ENCODE measurements at places on chromosomes 7 and 10.

DNA sequence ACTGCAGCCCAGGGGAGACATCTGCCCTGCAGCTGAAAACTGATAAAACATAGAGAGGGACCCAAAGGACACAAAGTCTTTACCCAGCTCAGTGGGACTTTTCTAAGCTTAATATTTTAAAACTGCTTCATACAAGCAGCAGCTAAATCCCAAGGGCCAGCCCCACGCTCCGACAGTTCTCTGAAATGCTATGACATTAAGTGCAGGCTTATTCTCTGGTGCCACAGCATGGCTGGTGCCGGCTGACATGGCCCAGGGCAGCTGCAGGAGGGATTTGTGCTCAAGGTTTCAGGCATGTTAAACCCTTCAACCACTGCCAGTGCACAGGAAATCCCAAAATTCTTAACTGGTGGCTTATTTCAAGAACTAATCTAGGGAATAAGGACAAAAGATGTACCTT lies 170.9 kb downstream of the PARD3 start:
- DNase-seq: no peak

GRCh38 chr10:54441275-54441674 lies 359.8 kb downstream of the PCDH15 start:
- no peak for DNase-seq

GRCh38 chr7:132950725-132951124 lies 131.2 kb downstream of the CHCHD3 start:
- DNase-seq: no peak

DNA sequence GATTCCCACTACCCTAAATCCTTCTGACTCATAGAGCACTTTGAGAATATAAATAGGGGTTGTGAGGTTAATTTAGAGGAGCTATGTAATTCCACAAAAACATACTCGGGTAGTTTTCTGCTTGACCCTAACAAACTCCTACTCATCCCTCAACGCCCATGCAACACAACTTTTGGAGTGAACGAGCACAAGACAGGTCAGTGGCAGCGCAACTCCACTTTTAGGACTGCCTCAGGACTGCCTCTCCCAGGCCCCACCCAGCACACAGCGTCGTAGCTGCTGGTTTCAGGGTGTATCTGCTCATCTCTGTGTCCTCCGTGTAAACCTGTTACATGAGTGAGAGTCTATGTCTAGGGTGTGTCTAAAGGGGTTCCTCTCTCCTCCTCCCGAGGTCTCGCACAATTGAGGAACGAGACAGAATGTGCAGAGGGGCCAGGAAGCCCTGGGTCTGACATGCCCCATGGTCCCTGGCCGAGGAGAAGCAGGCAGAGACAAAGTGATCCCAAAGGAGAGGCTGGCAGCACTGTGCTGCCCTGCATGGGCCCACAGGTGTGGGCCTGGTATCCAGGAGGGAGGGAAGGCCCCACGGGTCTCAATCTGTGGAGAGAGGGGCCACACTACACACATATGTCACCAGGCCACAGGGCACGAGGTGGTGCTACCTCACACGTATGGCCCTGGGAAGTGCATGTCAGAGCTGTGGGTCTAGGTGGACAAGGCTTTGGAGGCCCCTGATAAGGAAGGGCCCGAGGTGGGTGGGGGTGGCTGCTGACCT lies 45.5 kb downstream of the CAMK2B start:
- DNase-seq: no peak

DNA sequence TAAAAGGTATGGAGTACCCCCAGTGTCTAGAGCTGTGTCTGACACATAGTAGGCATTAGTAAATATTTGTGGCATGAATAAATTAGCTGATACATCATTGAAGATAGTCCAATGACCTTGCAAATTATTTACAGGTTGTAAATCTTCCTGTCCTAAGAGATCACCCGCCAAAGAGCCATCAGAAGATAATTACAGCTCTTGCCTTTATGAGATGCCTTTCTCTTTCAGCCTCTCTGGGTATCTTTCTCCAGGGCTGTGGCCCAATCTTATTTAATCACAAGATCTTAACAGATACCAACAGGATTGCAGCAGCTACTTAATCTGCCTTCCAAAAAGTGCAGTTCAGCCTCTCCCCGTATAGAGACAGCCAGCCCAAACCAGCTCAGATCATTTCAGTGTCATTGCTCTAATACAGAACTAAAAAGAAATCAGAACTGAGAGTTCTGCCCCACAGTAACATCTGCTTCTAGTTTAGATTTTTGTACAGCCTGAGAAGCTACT lies 41.5 kb downstream of the MYOF start:
- DNase-seq: no peak

- DNase-seq: no peak
Measured at GRCh38 chr10:36251068-36251467, 609.0 kb upstream of the FZD8 start.

DNA sequence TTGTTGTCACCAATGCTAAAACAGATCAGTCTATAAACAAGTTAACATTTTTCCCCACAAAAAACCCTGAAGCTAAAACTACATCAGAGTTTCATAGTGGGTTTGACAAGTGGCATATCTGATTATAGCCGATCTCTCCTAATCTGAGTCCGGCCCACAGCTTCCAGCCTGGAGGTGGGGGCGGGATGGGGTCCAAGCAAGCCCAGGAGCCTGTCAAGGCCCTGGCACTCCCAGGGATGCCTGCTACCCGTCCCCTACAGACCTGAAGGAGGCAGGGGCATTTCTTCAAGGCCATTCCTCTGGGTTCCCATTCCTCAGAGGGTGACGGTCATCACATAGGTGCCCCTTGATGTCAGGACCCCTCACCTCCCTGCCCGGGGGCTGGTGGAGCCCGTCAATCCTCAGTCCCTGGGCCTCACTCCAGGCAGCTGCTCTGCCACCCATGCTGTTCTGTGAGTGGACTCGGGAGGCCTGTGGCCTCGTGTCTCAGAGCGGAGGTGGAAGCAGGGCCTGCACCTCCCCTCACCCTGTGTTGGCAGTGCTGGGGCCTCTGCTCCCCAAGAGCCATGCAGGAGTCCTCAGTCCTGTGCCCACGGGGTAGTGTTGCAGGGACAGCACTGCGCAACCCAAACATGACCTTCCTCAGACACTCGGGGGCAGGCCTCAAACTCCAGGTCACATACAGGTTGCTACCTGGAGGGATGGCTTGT lies 8.8 kb downstream of the DPYSL4 start:
- DNase-seq: no peak

- DNase-seq: no peak
Measured at GRCh38 chr10:123425680-123426079, 240.5 kb upstream of the GPR26 start.

- DNase-seq: no peak
Measured at GRCh38 chr7:140972876-140973829, 41.6 kb downstream of the MRPS33 start.

DNA sequence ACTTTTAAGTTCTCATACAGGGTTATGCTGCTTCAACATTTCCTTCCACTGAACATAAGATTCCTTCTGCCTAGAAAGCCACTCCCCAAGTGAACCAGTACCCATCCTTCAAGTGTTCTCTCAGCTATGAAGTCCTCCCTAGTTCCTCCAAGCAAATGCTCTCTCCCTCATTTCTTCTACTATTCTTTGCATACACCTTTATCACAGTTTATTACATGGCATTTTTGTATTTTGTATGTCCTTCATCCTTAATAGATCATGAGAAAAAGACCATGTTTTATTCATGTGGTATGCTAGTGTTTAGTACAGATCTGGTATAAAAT lies 1.9 kb downstream of the SYPL1 start:
- peak; percentile 27 for DNase-seq

DNA sequence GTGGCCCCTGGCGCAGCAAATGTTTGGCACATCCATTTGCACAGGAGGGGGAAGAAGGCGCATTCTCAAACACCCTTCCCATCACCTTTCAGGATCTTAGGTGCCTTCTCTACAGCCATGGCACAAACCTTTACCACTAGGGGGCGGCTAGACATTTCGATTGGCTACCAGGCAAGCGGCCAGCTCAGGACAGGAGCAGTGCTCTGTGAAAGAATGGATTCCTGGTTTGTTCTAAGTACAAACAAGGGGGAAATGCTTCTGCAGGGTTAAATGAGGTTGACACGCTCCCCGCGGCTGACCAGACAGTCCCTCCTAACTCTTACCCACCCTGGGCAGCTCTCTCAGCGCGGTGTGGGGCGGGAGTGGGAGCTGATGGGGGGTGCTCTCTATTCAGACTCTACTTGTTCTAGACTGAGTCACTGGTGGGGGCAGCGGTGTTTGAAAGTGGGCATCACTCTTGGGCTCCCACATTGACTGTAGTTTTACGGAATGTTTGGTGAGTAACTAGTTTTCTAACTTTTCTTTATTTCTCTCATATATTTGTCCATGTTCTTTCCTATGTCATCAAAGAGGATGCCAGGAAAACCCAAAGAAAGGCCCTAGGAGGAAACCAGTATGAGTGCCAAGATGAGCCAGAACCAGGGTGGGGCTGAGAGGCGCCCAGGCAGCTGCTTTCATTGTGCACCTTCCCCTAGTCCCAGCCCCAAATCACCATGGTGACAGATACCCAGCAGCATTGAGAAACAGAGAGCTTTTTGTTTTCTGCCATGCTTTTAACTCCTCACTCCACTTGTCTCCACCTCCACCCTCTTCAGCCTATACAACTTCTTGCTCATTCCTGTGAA lies 61.4 kb upstream of the GPR158 start:
- DNase-seq: peak; percentile 35

- no peak for DNase-seq
Measured at GRCh38 chr7:112929421-112929820, 139.2 kb upstream of the TMEM168 start.

GRCh38 chr10:29703271-29703670 lies 68.5 kb upstream of the SVIL start:
- no peak for DNase-seq

- no peak for DNase-seq
Measured at GRCh38 chr10:132189016-132189415, 2.3 kb downstream of the DPYSL4 start.

DNA sequence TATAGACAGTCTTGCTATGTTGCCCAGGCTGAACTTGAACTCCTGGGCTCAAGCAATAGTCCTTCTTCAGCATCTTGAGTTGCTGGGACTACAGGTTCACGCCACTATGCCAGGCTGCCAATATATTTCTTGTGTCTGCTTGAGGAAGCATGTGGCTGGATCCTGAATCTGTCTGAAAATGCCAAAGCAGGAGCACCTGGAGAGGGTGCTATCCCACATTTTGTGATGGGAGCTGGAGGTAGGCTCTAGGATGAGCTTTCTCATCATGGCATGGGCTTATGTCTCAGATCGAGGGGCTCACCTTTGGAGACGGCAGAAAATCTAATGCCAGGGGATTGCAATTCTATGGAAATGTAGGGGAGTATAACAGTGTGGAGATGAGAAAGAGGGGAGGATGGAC lies 744.2 kb downstream of the GRID1 start:
- no peak for DNase-seq

GRCh38 chr7:19024261-19024660 lies 93.2 kb downstream of the TWIST1 start:
- DNase-seq: no peak

GRCh38 chr10:124842721-124843120 lies 41.1 kb downstream of the ABRAXAS2 start:
- DNase-seq: no peak

DNA sequence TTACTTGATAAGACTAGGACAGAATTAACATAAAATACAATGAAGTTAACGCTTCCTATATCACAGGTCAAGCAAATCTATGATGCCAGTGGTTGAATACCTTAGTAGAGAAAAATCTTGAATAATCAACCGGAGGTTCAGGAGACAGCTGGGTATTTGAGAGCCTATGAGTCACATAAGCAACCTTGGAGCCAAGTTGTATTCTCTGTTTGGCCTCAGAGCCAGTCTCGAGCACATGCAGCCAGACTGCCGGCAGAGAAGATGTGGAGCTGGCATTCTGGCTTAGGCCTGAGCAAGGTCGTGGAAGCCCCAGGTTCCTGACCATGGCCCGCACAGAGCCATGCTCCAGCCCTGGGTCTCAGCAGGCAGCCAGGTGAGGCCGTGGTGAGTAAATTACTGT lies 90.3 kb downstream of the FAM204A start:
- DNase-seq: no peak

DNA sequence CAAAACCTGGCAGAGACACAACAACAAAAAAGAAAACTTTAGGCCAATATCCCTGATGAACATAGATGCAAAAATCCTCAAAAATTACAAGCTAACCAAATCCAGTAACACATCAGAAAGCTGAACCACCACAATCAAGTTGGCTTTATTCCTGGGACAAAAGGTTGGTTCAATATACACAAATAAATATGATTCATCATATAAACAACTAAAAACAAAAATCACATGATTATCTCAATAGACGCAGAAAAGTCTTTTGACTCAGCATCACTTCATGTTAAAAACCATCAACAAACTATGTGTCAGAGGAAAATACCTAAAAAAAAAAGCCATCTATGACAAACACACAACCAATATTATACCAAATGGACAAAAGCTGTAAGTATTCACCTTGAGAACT lies 283.5 kb downstream of the THSD7A start:
- no peak for DNase-seq

Measured in AML-193 (cell line).